Right renal cortex interstitium (tissue), 3 donors: ENCODE measurements at places on chromosomes 12 and 14. TPM values are rescaled to one million over a fixed set of nuclear protein-coding genes. Genes with fewer than 3 reads are reported as not detected.

GRCh38 chr14:87629788-87630187, 363.2 kb downstream of the GALC start:
- DNase-seq, result no peak

DNA sequence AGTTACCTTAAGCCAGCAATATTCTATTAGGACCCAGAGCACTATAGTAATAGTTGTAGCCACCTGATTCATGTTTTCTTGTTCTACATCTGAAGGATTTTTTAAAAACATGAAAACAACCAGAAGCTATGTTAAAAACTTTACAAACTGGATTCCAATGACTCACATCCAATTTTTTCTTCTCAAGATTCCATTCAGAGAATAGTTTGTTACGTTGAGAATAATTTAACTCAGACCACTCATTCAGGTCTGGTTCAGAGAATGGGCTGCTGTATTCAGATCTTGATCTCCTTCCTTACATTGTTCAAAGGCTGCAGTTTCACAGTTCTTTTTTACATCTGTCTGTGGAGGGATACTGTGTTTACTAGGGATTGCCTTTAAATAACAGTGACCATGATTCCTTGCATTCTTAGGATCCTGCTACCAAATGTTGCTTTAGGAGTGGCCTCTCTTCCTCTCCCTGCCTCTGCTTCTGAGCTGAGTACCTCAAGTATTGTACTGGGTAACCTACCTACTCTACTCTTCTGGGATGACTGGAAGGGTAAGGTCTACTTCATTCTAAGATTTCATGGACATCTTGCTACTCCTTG, 448.0 kb upstream of the FBXO33 start:
- no peak for DNase-seq

DNA sequence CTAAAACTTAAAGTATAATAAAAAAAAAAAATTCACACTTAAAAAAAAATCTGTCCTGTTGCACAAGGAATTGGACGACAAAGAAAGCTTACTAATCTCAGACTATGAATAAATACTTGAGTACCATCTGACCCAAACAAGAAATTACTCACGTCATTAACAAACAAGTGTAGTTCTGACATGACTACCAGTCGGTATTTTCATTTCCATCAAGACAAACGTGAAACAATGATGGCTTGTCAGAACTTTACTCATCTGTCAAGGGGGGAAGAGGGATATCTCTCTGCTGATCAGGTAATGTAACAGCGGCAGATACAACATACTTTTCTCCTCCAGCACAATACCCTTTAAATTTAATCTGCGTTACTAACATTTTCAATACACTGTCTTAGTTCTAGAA, 78.3 kb downstream of the CDK17 start:
- DNase-seq, result no peak

DNA sequence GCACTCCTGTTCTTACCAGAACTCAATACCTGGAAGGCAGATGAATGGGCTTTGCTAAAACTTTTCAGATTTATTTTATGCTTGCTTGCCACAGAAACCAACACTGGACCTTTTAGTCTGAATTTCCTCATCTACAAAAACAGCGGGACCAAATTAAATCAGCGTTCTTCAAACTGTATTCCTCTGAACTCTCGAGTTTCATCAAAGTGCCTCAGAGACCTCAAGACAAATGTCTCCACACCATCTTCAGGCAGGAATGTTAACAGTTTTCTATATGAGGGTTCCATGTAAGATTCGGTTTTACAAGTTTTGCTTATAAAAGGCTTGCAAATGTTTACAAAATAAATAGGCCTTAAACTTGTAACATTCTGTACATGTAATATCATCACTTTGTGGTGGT, 74.6 kb downstream of the MED13L start:
- DNase-seq, result no peak

DNA sequence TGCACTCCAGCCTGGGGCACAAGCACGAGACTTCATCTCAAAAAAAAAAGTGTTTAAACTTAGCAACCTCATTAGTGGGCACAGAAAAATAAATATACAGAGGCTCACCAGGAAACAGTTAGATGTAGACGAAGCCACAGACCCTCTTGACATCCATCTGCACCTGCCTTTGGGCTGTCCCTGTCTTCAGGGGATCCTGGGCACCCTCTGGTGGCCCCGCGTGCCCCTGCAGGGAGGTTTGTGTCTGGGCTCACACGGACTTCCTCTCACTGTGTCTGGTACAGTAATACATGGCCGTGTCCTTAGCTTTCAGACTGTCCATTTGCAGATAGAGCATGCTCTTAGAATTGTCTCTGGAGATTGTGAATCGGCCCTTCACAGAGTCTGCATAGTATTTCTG, 916.5 kb downstream of the TMEM121 start:
- DNase-seq, result no peak

- DNase-seq, result no peak
Observed at GRCh38 chr12:94636462-94637085, 13.8 kb downstream of the TMCC3 start.

DNA sequence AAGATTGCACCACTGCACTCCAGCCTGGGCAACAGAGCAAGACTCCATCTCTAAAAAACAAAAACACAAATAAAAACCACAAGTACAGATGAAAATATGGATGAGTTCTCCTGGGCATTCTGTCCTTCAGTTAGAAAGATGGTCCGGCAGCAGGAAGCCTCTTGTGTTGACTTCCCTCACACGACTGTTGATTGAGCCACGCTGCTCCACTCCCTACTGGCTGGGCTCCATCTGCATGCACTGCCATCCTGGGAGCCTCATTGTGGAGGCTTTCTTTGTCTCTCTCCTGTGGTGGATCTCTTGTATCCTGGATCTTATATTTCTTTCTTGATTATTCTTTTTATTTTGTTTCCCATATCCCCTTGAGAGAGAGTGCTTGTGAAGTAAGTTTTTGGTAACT, 30.8 kb upstream of the TBC1D30 start:
- no peak for DNase-seq

GRCh38 chr12:91542067-91542466, 359.4 kb upstream of the DCN start:
- no peak for DNase-seq

GRCh38 chr12:100661300-100661951, 87.9 kb downstream of the GAS2L3 start:
- no peak for DNase-seq

- no peak for DNase-seq
Observed at GRCh38 chr12:6178981-6179761, 21.0 kb upstream of the CD9 start.

DNA sequence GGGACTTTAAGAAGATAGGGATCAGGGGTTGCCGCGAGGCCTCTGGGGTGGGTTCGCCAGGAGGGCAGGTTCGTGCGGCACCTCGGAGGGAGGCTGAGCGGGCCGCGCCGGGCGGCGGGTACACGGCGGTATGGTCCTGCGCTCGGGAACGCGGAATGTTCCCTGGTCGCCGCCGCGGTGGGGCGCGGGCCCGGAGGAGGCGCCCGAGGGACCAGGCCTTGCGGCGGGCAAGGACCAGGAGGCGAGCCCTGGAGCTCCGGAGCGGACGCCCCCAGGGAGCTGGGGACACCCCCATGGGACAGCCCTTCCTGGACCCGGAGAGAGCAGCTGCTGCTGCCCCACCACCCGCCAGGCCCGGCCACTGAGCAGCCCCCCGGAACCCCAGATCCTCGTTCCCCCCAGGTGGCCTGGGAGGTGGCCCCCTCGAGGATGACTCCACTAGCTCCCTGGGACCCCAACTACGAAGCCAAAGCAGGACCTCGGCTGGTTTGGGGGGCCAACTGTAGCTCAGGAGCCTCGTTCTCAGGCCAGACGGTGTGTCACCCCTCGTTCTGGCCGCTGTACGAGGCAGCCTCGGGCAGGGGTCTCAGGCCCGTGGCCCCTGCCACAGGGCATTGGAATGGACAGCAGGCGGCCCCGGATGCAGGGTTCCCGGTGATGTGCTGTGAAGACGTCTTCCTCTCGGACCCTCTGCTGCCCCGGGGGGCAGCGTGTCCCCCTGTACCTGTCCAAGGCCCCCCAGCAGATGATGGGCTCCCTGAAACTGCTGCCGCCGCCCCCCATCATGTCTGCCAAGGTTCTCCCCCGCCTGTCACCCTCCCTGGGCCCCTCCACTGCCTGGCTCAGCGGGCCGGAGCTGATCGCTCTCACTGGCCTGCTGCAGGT, 45.6 kb upstream of the SLC8A3 start:
- no peak for DNase-seq

- DNase-seq, result no peak
Observed at GRCh38 chr12:105569886-105570285, 239.4 kb downstream of the C12orf75 start.

GRCh38 chr14:40623643-40624042, 983.0 kb upstream of the LRFN5 start:
- DNase-seq, result no peak

GRCh38 chr14:49966304-49966809, 73.5 kb downstream of the ARF6 start:
- DNase-seq, result no peak

DNA sequence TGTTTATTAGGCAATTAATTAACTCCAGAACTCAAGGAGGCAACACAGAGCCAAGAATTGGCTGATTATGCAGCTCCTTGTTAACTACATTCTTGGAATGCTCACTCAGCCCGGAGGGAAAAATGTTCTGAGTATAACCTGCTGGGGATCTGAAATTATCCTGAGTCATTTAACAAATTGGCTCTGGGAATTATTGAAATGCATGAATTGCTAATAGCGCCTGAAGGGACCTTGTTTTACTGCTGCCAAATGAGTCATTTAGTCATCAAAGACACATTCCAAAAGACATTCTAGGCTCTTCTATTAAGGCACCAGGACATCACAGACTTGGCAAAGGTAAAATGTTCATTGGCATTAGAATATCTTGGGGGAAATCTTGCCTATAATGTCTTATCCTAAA, 13.0 kb downstream of the TMEM52B start:
- no peak for DNase-seq

- DNase-seq, result no peak
Observed at GRCh38 chr14:55094292-55095157, 34.5 kb upstream of the LGALS3 start.

- no peak for DNase-seq
Observed at GRCh38 chr14:40758076-40758475, 848.6 kb upstream of the LRFN5 start.

DNA sequence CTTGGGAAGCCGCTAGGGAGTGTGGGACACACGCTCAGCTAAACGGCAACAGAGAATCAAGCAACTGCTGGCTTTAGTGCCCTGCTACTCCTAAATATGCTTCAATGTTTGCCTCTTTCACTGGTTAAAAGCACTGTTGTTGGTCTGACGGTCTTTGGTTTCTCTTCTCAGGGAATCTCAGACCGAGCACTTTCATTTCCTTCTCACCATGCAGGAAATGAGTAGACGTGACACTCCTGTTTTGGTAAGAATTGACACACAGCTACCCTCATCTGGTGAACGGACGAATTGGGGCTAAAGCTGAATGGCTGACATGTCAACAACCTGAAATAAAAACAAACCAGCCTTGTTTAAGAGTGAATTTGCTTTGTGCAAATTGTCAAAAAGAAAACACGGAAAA, 57.5 kb upstream of the PIWIL1 start:
- DNase-seq, result no peak

- no peak for DNase-seq
Observed at GRCh38 chr14:60777856-60778578, 43.5 kb downstream of the MNAT1 start.

DNA sequence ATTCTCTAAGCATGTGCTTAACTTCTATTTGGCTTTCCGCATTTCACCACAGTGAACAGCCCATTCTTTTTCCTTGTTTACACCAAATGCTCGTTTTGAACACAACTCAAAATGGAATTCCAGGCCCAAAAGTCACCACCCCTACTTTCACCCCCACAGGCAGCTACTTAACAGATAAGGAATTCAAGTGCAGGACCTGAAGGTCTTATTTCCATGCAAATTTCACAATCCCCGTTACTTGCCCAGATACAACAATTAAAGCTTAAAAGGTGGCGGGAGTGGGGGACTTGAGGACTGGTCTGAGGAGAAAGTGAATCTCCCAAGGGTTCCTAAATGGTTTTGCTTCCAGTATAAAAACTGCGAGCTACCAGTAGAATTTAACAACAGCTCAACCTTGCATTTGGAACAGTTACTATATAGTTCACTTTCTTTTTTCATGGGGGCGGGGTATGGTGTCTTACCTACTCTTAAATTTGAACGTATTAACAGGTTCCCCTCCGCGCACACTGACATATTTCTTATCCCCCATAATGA, 3.7 kb downstream of the USP44 start:
- DNase-seq, result no peak

DNA sequence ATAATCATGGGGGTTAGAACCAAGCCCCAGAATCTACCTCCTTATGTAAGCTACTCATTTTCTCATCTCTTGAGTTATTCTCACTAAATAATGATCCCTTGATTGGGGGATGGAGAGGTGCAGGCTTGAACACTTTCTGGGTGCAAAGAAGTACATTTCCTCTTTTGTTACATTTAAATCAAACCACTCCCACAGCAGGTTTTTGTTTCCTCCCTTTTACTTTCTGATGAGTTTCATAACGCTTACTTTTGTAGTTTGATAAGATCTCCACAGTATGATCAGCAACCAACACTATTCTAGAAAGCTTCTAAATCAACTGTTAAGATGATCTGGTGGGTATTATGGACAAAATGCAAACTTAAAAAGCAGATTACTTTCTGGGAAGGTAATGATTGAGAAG, 20.5 kb downstream of the VCPKMT start:
- no peak for DNase-seq

DNA sequence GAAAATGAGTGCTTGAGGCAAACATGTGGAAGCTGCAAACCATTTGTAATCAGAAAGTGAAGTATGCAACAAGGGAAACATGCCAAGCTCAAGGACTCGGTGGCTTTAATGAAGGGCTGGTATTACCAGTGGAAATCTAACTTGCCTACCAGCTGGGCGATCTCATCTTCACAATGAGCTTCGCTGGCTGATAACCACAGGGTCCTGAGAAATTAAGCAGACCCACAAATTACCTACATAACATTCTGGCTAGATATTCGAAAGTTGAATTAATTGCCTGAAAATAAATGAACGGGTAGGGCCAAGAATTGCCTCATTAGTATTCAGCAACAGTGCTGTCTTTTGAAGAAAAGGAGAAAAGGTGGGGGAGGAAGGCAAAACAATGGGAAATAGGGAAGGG, 439.4 kb downstream of the PDZRN4 start:
- no peak for DNase-seq

Gene B4GALNT3
- polyA plus RNA-seq, result 16.8 TPM

Gene TAS2R14
- polyA plus RNA-seq, result 3.1 TPM

Gene ZCCHC8
- 34.3 TPM for polyA plus RNA-seq

Gene RIPK3
- polyA plus RNA-seq, result 3.6 TPM

Gene PRIMA1
- polyA plus RNA-seq, result 1.1 TPM

Gene HNRNPA1
- polyA plus RNA-seq, result 3,605 TPM

Gene C12orf60
- 5.2 TPM for polyA plus RNA-seq

Gene SLC39A5
- polyA plus RNA-seq, result 36.0 TPM

Gene PLEKHD1
- polyA plus RNA-seq, result 3.9 TPM

Gene C12orf50
- polyA plus RNA-seq, result 0.21 TPM

Gene ENDOU
- polyA plus RNA-seq, result 0.26 TPM
